ENCODE measurements at places on chromosomes 5 and 9. TPM values are rescaled to one million over a fixed set of nuclear protein-coding genes. Genes with fewer than 3 reads are reported as not detected.

CMYA5 gene
- total RNA-seq = 3.7 TPM

SLC25A2 gene
- 0.50 TPM for total RNA-seq

PRRX2 gene
- 2.0 TPM for total RNA-seq

FREM1 gene
- 0.11 TPM for total RNA-seq

THBS4 gene
- 2.1 TPM for total RNA-seq

S100Z gene
- not detected for total RNA-seq

Data from uterine smooth muscle cell (primary cell).